ENCODE measurements at places on chromosomes 12 and 14.

DNA sequence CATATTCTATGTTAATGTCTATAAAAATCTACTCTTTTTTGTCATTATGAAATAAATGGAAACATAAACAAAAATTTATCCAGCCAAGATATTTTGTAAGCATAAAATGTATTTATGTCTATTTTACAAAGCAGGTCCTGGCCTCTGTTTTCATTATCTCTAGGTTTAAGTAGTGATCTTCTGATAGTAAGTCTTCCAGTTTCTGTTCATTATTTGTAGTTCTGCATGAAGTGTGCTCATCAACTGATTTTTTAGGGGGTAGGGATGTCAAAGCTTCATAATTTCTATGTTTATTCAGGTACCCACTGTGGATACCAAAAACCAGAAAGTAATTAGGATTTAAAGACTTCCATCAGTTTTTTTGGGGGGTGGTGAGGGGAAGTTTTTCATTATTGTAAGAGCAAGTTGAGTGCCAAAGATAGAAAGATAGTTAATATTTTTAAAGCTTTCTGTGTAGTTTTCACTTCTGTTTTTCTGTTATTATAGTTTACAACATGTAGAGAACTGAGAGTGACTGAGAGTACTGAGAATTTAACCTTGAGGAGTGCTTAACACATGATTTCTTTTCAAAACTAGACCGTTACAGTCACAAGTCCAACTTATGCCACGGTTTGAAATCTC is 30.6 kb upstream of the LMO3 start:
- peak; percentile 34 for DNase-seq

GRCh38 chr14:69430306-69430939 is 31.9 kb downstream of the SLC39A9 start:
- DNase-seq, result no peak

- no peak for DNase-seq
Observed at GRCh38 chr12:92911339-92911738, 17.8 kb downstream of the EEA1 start.

DNA sequence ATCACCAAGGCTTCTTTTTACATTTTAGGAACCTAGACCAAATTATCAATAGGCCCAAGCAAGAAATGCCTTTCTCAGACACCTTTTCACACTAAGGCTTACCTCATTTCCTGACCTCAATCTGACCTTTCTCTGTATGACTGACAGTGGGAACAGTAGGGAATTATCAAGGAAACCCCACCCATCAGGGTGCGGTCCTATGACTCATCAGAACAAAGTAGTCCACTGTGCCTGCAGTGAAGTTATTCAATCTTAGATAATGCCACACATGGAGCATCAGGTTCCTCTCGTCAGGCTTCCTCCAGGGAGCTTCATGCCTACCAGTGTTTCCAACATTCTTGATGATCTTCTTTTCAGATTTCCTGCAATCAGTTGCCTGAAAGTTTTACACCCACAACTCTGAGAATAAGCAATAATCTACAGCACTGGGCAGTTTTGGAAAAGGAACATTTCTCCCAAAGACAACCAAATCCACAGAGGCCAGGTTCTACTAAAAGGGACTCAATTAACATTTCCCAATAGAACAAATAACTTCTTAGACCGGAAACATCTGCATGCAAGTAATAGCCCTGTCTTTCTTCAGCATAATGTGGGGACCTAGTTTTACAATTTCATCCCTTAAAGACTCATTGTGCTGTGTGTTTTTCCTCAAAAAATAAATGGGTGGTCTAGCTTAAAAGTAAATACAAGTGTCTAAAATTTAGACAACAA is 35.9 kb upstream of the TMTC2 start:
- peak; percentile 45 for DNase-seq

DNA sequence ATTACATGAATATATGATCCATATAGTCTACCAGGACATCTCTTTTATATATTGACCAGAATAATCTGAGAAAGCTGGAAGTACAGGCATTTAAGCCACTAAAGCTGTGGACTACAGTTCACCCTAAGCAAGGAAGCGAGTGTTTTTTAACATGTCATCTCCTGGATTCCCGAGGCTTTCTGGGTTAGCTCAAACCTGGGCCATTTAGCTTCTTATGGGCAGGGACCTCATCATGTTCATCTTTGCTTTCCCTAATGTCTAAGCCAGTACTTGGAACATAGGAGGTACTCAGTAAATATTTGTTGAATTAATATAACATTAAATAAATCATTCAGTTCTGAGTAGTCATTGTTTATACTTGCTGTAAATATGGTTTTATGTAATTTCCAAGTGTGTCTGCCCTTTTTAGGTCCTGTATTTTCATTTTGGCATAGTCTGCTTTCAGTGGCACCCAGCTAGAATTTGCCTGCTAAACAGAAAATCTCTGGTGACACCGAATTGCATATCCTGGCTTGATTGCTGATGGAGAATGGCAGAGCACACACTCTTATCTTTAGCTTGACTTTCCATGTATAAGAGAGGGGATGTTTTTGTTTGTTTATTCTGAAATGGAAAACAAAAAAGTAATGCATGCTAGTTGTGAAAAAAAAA is 344.5 kb downstream of the ZFP36L1 start:
- DNase-seq, result no peak

DNA sequence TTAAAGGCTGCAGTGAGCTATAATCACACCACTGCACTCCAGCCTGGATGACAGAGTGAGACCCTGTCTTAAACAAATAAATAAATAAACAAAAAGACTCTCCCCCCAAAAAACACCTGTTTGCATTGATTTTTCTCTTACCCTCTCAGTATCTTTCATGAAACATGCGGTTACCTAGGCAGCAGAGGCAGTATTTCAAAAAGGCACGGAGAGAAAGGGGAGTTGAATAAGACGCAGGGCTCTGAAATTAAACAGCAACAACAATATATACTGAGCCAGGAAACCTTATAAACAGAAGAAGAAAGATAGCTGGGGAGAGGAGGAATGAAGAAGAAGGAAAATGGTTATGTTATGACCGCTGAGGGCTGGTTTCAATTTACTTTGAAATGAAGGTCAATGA is 277.6 kb downstream of the BTG1 start:
- DNase-seq, result no peak

GRCh38 chr14:73209953-73210352 is 27.4 kb upstream of the PAPLN start:
- no peak for DNase-seq

DNA sequence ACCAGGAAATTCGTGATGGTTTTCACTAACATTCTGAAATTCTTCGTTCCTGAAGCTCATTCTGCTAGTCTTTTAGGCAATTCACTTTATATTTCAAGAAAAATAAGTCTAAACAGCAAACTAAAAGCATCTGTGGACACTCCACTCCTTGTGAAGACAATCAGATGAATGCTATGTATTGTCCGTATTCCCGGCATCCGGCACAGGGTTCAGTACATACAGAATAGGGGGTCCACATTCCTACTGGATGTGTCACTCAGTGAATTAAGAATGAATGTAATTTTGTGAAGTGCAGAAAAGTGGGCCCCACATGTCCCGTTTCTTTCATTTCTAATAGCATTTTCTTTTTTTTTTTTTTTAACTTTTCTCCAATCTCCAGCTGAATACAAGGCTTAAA is 241.3 kb downstream of the GRIN2B start:
- no peak for DNase-seq

GRCh38 chr12:21950649-21951048 is 9.4 kb upstream of the ABCC9 start:
- DNase-seq, result no peak

GRCh38 chr12:130128790-130129735 is 33.2 kb upstream of the FZD10 start:
- no peak for DNase-seq

GRCh38 chr12:40738856-40739255 is 46.6 kb downstream of the CNTN1 start:
- DNase-seq, result no peak

- no peak for DNase-seq
Observed at GRCh38 chr12:67854351-67854750, 134.9 kb upstream of the IFNG-AS1 start.

- DNase-seq, result no peak
Observed at GRCh38 chr12:95739561-95740313, 50.8 kb downstream of the NTN4 start.

- DNase-seq, result no peak
Observed at GRCh38 chr12:30508205-30508967, 187.3 kb downstream of the IPO8 start.

GRCh38 chr14:96349286-96350075 is 13.7 kb downstream of the ATG2B start:
- DNase-seq, result no peak

DNA sequence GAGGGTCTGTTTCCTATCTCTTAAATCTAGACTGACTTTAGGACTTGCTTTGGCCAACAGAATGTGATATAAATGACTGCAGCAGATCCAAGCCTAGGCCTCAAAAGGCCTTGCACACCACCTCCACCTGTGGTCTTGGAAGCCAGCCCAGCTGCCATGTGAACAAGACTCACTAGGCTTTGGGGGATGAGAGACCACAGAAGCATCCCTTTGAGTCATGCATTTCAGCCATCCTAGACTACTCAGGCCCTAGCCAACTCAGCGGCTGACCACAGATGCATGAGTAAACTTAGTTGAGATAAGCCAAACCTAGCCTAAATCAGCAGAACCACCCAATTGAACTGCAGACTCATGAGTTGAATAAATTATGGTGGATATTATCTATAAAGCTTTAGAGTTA is 87.7 kb downstream of the KCNH5 start:
- no peak for DNase-seq

- no peak for DNase-seq
Observed at GRCh38 chr12:18868717-18869116, 130.8 kb downstream of the CAPZA3 start.

DNA sequence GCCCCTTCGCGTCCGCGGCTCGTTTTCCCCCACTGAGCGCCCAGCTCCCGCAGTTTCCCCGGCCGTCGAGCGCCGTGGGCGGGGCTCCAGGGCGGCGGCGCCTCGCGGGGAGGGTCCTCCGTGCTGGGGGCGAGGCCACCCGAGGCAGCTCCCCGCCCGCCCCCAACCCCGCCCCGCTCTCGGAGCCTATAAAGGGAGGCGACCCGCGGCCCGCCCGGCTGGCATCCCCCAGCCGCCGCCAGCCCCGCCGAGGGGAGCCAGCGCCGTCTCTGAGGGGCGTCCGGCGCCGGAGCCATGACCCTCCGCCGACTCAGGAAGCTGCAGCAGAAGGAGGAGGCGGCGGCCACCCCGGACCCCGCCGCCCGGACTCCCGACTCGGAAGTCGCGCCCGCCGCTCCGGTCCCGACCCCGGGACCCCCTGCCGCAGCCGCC is at the start of gene TAMALIN:
Gene TAMALIN (plus strand): TSS at position 221 of the 432 bp plus-strand sequence. CDS start 74 bp downstream, at position 295.
- peak; percentile 81 for DNase-seq

- DNase-seq, result no peak
Observed at GRCh38 chr12:121495746-121496145, 85.1 kb downstream of the KDM2B start.

DNA sequence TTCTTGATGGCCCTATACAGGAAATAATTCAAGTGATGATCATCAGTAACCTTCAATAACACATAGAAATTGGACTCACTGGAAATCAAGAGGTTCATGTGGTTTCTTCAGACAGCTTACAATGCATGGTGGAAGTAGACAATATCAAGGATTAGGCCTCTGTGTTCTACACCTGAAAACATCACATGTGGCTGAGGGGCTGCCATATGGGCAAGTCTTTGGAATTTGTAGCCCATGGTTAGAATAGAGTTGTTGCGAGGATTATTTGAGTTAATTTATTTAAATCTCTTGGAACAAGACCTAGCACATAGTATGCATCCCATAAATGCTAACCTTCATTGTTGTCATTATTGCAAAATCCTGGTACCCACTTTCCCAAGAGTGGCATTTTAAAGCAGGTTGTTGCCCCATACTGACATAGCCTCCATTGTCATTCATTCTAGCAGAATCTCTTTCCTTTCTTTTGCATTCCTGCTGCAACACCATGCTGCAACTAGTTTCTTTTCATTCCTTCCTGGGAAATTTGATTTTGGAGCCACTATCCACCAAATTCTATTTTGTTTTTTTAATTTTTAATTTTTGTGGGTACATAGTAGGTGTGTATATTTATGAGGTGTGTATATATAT is 352.7 kb upstream of the NAV3 start:
- no peak for DNase-seq

DNA sequence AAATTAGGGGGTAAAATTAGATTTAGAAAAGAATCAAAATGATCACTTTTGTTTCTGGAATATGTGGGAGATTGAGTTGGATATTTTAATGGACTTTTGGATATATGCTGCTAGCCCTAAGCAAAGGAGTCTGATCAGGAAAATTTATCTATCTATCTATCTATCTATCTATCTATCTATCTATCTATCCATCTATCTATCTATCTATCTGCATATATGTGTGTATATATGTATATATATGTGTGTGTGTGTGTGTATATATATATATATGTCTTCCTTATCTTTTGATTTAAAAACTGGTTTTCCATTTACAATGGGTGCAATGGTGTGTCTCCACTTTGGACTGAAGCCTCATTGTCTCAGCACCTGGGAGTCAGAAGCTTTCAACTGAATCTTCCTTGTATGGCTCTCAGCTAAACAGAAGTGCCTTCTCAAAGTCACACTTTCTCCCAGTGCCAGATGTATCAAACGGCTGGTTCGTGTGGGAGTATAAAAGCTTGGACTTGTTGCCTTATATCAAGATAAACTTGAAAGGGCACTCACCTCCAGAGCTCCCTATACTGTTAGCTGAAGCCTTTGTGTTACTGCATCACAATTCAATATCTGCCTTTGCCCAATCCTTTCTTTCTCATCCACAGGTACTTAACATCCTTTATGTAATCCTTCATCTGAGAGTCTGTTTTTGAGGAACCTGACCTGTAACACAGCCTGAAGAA is 31.6 kb upstream of the CD69 start:
- DNase-seq, result no peak

DNA sequence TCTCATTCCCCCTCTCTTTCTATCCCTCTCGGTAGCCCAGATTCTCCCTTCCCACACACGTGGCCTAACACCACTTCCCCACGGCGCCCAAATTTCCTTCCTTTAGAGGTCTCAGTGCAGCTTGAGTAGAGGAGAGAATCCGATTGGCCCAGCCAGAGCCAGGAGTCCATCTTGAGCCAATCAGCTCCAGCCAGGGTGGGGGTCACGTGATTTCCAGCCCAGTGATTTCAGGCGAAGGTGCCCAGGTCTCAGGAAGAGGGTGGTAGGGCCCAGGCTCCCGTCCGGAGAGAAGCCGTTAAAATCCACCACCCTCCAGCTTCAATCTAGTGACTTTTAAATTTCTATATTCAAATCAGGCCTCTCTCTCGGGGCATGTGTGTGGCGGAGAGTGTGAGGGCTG is 45.2 kb upstream of the MYL2 start:
- no peak for DNase-seq
